ENCODE measurements at places on chromosomes 16 and 17. TPM values are rescaled to one million over a fixed set of nuclear protein-coding genes. Genes with fewer than 3 reads are reported as not detected.

Gene RETREG3
- total RNA-seq, result 44.1 TPM

Gene GAS2L2
- not detected for total RNA-seq

Gene MVD
- 17.2 TPM for total RNA-seq

Gene STH
- total RNA-seq, result not detected

Gene RNU2-1
- not detected for total RNA-seq

Gene CCL4L2
- not detected for total RNA-seq

Gene ABCC1
- total RNA-seq, result 39.4 TPM

Gene ASPA
- not detected for total RNA-seq

Gene CRYM
- not detected for total RNA-seq

Gene ANKRD40CL
- total RNA-seq, result not detected

Gene CCL2
- 126 TPM for total RNA-seq

Gene CD300A
- total RNA-seq, result not detected

Gene ACSM2A
- total RNA-seq, result not detected

Gene MMP28
- 0.18 TPM for total RNA-seq

Gene GHDC
- total RNA-seq, result 4.4 TPM

Gene CDH15
- 0.18 TPM for total RNA-seq

Gene FN3K
- total RNA-seq, result 0.83 TPM

Gene ASB16
- total RNA-seq, result not detected

Gene FSCN2
- total RNA-seq, result 0.28 TPM

Gene SYCE1L
- total RNA-seq, result not detected

Gene GPT2
- total RNA-seq, result 20.8 TPM

Gene KRTAP1-5
- 34.8 TPM for total RNA-seq

Gene WNT3
- total RNA-seq, result 0.72 TPM

Gene CACNA1G
- total RNA-seq, result under 0.01 TPM

Gene PRSS8
- total RNA-seq, result not detected

Gene SLC12A3
- total RNA-seq, result not detected

Gene TM4SF5
- not detected for total RNA-seq

Gene TEX19
- total RNA-seq, result under 0.01 TPM

Gene TAC4
- not detected for total RNA-seq

Gene MPO
- not detected for total RNA-seq

Gene DHRS11
- total RNA-seq, result 4.7 TPM

Gene ITGAX
- total RNA-seq, result 0.18 TPM

Gene HASPIN
- 3.9 TPM for total RNA-seq

Gene OTOP2
- not detected for total RNA-seq

Gene COX6A2
- not detected for total RNA-seq

Gene ADAMTS18
- total RNA-seq, result not detected

Gene NEUROD2
- not detected for total RNA-seq

Gene CNTNAP1
- 10.6 TPM for total RNA-seq

Gene IGSF6
- not detected for total RNA-seq

Gene GAS7
- total RNA-seq, result 5.0 TPM

Gene HOXB3
- total RNA-seq, result 6.3 TPM

Gene RPA1
- total RNA-seq, result 38.4 TPM

Gene CHD9NB
- 1.1 TPM for total RNA-seq

Gene GCGR
- not detected for total RNA-seq

Gene TBC1D3E
- not detected for total RNA-seq

Gene MPP3
- 5.7 TPM for total RNA-seq

Gene CSH2
- not detected for total RNA-seq

Gene CD79B
- not detected for total RNA-seq

Gene TUBG1
- 42.5 TPM for total RNA-seq

Gene CIBAR2
- total RNA-seq, result 0.18 TPM

Gene PLA2G10
- not detected for total RNA-seq

Gene EPN3
- not detected for total RNA-seq

Gene KRT37
- total RNA-seq, result not detected

Gene DNAH17
- not detected for total RNA-seq

Gene CANT1
- total RNA-seq, result 50.0 TPM

Gene PTX4
- not detected for total RNA-seq

Gene CCL4
- total RNA-seq, result not detected

Gene CLEC18B
- not detected for total RNA-seq
